Activated gamma-delta T cell (primary cell): ENCODE measurements at places on chromosomes 11 and 22.

DNA sequence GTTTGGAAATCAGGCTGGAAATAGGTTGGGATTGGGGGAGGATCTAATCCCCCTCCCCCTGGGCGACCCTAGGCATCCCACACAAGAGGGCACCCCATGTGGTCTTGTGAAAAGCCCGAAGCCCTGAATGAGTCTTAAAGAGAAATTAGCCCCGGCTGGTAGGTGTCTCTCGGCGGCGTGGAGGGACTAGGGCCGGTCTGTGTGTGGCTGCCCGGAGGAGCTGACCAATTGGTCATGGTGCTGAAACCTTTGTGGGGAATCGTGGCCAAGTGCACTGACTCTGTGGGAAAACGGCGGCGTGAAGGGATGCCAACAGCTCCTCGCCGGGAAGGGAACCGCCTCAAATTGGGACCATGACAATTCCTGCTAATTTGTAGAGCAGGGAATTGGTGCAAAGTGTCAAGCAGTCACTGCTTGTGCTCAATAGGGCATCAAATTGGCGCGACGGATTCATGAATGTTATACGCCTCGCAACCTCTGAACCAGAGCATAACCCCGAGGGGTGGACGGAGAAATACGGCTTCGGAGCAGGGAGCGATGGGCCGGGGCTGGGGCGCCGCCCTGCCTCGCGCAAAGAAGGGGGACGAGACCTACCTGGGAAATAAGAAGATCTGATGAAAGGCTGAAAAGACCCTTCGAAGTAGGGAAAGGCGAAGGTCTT lies 1.5 kb downstream of the DBX1 start:
- DNase-seq, result no peak

DNA sequence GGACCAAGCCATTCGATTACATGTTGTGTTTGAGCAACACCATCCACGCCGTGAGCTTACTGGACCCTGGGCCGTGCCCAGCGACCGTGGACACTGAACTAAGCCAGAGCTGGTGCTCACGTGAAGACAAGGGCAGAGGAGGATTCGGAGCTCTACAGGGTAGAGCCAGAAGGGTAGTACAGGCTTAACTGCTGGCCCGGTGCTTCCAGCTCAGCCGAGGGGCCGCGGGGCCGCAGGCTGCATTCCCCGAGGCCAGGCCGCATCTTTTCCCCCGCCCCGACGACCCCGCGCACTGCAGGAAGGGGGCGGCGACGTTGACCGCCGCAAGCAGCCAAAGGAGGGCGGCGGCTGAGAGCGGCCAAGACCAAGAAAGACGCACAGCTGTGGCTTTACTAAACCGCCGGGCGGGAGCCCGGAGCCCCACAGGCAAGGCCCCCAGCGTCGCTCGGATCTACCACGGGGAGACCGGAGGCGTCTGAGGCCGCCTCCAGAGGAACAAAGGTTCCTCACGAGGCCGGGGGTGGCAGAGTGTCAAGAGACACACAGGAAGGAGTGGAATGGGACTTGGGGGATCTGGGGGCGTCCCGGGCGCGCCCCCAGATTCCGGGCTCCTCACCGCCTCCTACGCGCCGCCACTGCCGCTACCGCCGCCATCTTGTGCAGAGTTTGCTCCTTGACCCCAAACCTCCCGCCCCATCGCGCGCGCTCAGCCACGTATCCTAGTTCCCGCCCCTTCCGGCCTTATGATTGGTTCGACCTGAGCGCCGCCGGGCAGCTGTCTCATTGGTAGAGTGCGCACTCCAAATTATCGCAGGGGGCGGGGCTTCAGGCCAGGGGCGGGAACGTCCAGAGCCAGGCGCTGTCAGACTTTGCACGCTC lies at the start of gene GANAB:
GANAB (minus strand) TSS at position 668 of the 879 bp plus-strand sequence; CDS start at position 654, 14 bp downstream.
- peak; percentile 94 for DNase-seq

GRCh38 chr11:9566561-9567063 lies 6.9 kb upstream of the WEE1 start:
- DNase-seq, result no peak

- DNase-seq, result no peak
These were observed 56.7 kb downstream of the TIMP3 start for GRCh38 chr22:32858121-32858703.

DNA sequence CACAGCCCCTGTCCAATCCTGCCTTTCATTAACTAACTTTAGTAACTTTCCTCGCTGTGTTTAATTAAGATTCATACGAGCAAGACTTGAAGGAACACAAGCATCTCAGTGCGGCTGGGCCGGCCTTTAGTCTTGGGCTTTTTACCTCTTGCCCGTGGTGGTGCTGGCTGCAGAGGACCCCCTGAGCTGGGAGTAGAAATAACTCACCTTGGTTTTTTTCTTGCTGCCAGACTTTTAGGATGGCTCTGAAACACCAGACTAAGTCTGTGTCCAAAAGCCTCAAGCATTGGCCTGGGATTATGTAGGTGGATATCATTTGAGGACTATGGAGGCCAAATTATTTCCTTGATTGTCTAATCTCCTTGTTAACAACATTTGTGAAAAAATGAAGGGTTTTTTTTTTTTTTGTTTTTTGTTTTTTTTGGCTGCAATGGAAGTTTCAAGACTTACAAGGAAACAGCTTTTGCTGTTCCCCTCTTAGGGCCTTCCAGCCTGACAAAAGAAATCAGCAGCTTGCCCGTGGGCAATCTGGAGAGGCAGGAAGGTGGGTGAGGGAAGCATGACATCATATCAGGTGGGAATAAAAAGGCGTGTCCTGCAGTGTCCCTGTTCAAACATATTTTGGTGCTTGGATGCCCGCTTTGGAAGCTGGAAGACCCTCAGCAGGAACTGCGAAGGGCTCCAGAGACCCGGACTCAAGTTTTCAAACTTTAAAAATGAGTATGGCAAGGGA lies 44.0 kb downstream of the SMIM38 start:
- DNase-seq, result no peak

DNA sequence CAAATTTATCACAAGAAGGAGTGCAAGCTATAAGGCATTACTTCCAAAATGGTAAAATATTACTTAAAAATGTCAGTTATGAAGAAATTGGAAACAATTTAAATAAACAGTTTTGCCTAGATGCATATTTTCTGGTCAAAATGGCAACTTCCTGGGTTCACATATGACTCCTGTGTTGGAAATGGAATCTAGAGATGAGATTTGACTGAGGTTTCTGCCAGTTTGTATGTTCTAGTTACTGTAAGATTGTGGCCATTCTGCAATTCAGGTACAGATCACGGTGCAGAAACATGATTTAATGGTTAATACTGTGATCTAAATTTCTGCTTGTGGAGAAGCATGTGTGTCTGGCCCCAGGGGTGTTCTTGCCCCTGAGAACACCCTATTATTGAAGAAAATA lies 3.4 kb upstream of the OR4C6 start:
- no peak for DNase-seq

GRCh38 chr11:32385998-32386397 lies 49.3 kb downstream of the WT1 start:
- DNase-seq, result no peak

GRCh38 chr22:45518136-45518535 lies 15.5 kb downstream of the FBLN1 start:
- DNase-seq, result no peak

- DNase-seq, result peak; percentile 34
These were observed 10.0 kb upstream of the MFRP start for GRCh38 chr11:119356349-119357031.

GRCh38 chr11:60835534-60835846 lies 6.4 kb upstream of the CCDC86 start:
- DNase-seq, result no peak

GRCh38 chr11:25483915-25484635 lies 847.9 kb upstream of the ANO3 start:
- DNase-seq, result no peak

DNA sequence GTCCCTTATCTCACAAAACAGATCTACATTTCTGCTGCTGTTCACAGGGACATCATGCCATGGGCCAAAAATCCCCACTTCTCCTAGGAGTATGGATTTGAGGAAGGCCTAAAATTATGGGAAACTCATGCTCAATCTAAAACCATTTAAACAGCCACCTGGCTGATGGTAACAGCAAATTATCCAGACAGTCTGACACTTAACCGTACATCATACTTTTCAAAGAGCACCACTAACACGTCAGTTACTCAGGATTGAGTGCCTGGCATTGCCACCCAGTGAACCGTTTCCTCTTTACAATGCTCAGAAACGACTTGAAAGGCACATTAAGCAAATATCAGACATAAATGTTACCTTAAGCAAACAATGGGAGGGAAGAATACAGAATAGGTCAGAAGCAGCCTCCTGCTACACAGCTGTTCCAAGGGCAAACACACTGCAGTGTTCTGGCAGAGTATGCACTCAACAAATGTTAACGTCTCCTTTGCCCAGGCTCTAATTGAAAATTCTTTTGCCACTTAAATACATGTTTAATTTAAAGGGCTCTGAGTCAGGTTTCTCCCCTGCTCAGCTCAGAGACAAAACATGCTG lies 18.8 kb upstream of the SLC36A4 start:
- no peak for DNase-seq

- no peak for DNase-seq
These were observed 2.0 kb downstream of the DHCR7 start for GRCh38 chr11:71446150-71446549.

DNA sequence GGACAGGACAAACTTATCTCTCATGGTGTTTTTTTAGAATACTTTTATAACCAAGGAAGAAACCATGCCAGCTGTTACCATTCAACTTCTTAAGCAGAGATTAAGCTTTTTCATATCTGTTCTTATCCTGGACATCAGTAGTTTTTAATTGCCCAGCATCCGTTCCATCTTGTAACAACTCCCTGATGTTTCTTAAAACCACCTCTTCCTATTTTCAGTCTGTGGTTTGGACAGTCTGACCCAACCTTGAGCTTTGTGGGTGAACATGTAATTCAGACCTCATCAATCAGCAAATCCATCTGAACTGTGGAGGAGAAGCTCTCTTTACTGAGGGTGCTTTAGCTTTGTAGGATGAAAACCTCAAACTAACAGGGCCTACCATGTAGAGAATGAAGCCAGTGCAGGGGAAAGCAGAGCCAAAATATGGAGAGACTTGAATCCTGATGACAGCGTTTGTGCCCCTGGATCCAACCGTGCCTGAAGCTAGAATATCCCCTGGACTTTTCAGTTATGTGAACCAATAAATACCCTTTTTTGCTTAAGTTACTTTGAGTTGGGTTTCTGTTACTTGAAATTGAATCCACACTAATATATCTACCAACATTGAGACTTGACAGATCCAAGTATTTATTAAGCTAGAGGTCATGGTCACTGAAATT lies 9.4 kb downstream of the TUG1 start:
- DNase-seq, result no peak

GRCh38 chr11:97894978-97895377 lies 1125.8 kb upstream of the CNTN5 start:
- DNase-seq, result no peak

DNA sequence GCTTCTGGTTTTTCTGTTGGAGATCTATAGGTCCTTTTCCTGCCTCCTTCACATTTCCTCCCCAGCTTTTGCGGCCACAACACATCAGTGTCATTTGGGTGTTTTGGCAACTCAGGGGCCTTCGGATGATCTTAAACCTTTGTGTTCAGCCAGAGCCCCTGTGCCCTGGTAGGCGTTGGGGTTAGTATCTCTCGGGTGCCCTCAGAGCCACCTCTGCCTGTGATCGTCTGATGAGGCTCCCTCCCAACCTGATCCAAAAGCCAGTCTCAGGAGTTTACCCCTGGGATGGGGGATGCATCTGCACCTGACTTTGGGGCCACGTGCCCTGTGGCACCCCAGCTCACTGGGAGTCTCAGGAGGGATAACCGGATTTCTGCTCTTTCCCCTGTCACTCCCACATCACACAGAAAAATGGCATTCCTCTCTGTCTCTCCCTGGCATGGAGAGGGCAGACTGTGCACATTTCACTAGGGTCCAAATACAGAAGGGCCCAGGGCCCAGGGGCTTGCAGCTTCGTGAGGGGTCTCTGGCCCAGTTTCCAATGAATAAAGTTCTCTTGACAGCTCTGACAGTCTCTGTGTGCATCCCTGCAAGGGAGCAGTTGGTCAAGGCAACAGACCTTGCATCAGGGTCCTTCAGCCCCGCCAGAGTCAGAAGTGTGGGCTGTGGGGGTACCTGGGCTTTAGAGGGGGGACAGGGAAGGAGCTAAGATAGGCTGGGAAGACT lies 2.6 kb downstream of the RNF26 start:
- DNase-seq, result no peak

GRCh38 chr22:40107244-40107643 lies 70.5 kb upstream of the TNRC6B start:
- no peak for DNase-seq

DNA sequence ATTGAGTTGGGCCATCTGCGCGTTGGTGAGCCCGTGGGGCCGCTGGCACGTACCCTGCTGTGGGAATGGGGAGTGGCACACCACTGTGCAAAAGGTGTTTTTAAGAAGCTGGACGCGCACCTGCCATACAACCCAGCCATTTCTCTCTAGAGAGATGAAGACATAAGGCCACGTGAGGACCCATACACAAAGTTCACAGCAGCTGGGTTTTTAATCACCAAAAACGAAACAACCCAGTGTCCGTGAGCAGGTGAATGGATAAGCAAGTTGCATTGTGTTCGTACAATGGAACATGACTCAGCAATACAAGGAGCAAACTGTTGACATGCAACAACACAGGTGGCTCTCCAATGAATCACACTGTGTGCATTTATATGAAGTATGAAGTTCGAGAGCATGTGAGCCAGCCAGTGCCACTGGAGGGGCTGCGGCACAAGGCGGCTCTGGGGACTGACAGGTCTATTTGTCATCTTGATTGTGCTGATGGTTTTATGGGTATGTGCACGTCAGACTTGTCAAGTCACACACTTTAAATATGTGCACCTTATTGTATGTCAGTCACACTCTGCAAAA lies 30.6 kb upstream of the PANX2 start:
- no peak for DNase-seq

DNA sequence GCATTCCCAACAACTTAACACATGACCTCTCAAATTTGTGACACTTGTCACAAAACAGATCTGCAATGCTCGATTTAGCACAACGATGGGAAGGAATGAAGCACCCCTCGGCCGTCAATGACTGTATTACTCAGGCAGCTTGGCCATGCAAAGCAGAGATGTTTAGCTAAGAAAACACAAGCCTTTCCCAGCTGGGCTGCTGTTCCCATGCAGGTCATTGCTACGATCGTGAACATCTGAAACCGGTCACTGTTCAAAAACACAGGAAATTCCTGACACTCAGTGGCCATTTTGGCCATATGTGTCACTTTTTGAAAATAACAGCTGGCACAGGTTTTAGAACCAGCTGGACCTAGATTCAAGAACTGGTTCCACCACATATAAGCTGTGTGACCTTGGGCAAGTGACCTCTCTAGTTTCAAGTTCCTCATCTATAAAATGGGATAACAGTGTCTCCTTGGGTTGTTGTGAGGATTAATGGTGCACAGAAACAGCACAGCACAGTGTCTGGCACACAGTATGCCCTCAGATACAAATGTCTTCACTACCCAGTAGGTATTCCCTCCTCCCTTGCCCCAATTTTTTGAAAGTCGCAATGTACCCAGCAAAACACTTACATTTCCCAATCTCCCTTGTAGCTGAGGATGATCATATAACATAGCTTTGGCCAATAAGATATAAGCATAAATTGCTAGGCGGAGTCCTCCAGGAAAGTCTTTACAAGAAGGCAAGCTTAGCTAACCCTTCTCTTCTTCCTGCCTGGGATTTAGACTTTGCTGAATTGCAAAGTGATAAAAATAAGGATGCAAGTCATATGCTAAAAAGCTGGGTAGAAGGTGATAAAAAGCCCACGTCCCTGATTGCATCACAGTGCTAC lies 93.1 kb downstream of the C11orf58 start:
- no peak for DNase-seq

GRCh38 chr11:33682446-33682845 lies 18.2 kb downstream of the C11orf91 start:
- DNase-seq, result no peak

- no peak for DNase-seq
These were observed 25.7 kb downstream of the AMPD3 start for GRCh38 chr11:10480760-10481159.

GRCh38 chr11:63889344-63889743 lies 27.6 kb downstream of the RCOR2 start:
- DNase-seq, result no peak
